Right renal pelvis (tissue), 4 donors: ENCODE measurements at places on chromosomes 6 and 20. TPM values are rescaled to one million over a fixed set of nuclear protein-coding genes. Genes with fewer than 3 reads are reported as not detected.
A peak's percentile ranks its signal among the peaks of the same experiment; 100 is the strongest.

PHACTR3 gene
- 9.7 TPM for polyA plus RNA-seq

DNA sequence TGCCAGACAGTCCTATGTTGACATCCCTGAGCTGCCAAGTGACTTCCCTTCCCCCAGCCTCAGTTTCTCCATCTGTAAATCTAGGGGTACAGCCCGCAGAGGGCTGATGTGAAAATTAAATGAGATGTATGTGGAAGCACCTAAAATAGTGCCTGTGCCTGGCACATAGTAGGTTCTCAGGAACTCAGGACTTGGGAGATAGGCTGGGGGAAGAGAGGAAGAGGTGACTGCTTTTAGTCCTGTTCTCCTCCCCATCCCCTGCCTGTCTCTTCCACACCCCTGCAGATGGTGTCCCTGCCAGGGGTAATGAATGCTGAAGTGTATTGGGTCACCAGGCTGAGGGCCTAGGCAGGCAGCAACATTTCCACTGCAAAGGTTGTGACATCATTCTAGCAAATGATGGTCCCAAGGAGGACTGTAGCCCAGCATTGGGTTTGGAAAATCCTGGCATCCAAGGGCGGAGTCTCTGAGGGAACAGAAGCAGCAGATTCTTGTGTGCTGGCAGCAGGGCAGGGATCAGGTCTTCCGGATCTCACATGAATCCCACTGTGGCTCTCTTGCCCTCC, 1.8 kb downstream of the SNPH start:
- no peak for DNase-seq

- DNase-seq: no peak
Measured at GRCh38 chr6:79631693-79632172, 604 bp downstream of the SH3BGRL2 start.

FAM217A gene
- 1.3 TPM for polyA plus RNA-seq

DNA sequence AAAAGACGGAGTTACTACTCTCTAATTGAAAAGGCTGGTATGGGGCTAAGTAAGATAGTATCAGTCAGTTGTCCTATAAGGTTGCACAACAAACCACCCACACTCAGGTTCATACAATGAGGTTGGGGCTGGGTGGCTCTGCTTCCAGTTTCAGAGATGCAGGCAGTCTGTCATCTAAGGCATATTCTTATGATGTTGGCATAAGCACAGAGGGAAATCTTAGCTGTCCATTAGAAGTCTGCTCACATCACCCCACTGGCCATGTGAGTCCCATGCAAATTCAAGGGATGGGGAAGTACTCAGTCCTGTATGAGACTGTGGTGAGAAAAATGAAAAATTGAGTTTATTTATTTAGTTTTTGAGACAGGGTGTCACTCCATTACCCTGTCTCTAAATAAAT, 118.6 kb downstream of the LAMP5 start:
- no peak for DNase-seq

DNA sequence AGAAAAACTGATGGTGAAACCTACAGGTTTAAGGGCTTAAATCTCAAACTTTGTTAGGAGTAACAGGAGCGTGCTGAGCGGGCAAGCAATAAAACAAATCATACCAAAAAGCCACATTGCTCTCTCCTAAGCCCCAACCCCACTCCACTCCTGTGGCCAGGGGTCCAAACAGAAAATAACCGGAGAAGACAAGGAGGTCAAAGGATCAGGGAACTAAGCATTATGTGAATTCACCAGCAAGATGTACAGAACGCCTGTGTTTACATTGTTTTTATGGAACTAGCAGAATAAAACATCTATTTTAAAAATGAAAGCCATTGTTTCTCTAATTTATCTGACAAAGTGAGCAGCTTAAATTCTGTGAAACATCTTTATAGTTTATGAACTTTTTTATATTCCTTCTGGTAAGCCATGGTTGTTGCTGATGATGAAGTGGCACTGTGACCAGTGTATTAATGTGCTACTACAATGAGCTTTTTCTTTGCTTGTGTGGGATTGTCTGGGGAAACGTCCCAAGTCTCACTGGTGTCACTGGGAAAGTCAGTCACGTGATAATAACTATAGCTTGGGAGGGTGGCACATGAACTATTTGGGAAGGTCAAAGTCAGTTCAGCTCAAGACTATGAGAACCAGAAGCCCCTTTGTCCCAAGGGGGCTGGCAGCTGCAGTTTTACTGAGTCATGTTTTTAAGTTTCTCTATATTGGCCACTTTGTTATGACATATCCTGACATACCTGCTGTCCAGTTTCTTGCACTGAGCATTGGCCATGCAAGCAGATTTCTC, 9.8 kb downstream of the FAM210B start:
- DNase-seq: no peak

- no peak for DNase-seq
Measured at GRCh38 chr6:22896696-22897095, 327.3 kb downstream of the HDGFL1 start.

DNA sequence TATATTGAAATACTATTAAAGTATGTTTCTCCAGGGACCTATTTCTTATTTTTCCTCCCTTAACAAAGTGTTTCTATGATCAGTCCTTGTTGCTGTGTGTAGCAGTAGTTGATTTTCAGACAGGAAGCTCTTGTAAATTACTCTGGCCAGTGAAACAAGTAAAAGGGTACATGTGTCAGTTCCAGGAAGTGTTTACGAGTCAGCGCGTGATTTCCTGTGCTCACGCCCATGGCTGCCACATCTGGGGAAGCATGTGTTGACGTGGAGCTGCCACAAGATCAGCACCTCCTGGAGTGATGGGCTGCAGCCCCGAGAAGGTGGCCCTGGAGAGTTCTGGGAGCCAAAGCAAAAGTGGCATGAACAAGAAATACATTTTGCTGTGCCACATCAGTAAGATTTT, 38.6 kb upstream of the GGTLC1 start:
- no peak for DNase-seq

COX4I2 gene
- polyA plus RNA-seq: 2.2 TPM

GRCh38 chr6:110491644-110492317, 15.4 kb upstream of the SLC22A16 start:
- DNase-seq: peak; percentile 65

MAK gene
- 1.6 TPM for polyA plus RNA-seq

DNA sequence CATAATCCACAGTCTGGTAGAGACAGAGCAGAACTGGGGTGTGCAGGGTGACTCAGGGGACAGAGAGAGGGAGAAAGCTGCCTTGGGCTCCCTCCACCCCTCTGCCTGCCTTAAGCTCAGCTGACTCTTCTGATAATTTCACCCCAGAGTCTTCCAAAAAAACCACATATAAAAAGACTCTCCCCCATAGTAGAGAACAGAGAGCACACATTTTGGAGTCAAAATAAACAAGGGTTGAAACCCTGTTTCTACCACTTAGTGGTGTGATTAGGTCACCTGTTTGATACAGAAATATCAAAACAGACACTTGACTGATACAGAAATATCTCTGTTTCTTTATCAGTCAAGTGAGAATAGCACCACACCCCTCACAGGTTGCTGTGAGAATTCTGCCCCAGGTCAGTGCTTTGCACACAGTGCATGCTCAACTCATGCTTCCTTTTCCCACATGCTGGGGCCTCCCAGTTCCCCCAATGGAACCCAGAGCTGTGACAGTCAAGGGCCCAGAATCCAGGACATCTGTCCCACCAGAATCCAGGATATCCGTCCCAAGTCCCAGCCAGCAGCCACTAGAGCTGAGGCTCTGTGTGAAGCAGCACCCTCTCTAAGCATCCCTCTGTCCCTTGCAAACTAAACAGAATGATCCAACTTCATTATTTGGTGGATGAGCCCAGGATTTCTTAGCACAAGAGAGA, 1.2 kb downstream of the TREML2 start:
- no peak for DNase-seq

GRCh38 chr20:33211817-33212424, 5.2 kb upstream of the BPIFA3 start:
- DNase-seq: peak; percentile 18

FOXC1 gene
- 97.0 TPM for polyA plus RNA-seq

SMOC2 gene
- polyA plus RNA-seq: 26.2 TPM

- DNase-seq: no peak
Measured at GRCh38 chr6:168060521-168060931, 18.5 kb downstream of the FRMD1 start.

GRCh38 chr6:166556863-166557322, 29.6 kb downstream of the RAMACL start:
- no peak for DNase-seq

DNA sequence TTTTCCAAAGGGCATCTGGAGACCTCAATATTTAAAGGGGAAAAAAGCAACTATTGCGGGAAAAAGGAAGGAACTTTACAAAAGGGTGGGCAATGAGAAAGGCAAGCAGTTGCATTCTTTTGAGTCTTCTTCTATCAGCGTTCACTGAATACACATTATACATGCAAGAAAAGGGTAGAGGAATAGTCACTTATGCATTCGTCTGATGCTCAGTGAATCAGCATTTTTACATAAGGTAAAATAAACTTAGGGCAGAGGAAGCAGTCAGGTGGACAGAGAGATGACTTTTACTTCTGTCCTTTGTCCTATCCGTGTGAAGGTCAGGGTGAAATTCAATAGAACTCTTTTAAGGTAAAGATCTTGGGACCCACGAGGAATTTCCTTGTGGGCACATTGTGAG, 49.3 kb downstream of the PRND start:
- no peak for DNase-seq
